ENCODE measurements at places on chromosomes 16 and 17.

- no peak for DNase-seq
Observed at GRCh38 chr16:19573997-19574396, 18.5 kb downstream of the VPS35L start.

DNA sequence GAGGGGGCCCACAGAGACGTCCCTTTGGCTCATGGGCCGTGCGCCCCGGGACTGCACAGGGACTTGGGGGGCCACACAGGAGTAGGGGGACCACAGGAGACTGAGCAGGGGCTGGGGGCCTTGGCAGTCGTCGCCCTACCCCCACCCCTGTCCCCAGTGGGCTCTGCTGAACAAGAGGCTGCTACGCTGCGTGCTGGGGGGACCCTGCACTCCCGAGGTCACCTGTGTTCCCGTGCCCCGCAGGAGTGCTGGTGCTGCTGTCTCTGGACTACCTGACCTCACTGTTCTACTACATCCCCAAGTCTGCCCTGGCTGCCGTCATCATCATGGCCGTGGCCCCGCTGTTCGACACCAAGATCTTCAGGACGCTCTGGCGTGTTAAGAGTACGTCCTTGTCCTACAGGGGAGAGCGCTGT, 14.4 kb upstream of the RNF213 start:
- DNase-seq: no peak

GRCh38 chr17:48563385-48563838, 14.7 kb downstream of the HOXB4 start:
- DNase-seq: no peak

DNA sequence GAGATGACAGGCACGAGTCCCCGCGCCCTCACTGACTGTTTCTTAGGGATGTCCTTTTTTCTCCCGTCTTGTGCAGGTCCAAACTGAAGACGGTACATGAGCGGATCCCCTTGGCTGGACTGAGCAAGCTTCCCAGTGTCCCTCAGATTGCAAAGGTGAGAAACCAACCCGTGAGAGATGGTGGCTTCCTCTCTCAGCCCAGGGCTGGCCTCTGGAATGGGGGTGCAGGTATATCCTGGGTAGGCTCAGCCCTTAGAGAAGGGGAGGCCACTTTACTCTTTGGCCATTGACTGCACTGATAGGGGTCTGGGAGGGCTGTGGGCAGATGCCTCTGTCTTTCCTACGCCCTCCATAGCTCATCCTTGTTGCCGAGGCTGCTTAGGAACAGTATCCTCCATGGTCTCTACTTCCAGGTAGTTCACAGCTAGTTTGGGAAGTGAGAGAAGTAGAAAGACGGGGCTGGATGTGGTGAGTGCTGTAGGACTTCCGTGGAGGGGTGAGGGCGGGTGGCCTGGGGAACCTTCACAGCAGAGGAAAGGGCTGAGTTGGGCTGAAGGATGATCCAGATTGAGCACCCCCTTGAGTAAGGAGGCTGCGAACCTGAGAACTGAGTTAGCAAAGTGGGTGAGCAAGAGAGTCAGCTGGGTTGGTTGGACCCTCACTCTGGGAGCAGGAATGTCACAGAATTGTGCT, 83.0 kb downstream of the OR1D5 start:
- no peak for DNase-seq

- DNase-seq: no peak
Observed at GRCh38 chr17:20098314-20098713, 89.2 kb downstream of the SPECC1 start.

DNA sequence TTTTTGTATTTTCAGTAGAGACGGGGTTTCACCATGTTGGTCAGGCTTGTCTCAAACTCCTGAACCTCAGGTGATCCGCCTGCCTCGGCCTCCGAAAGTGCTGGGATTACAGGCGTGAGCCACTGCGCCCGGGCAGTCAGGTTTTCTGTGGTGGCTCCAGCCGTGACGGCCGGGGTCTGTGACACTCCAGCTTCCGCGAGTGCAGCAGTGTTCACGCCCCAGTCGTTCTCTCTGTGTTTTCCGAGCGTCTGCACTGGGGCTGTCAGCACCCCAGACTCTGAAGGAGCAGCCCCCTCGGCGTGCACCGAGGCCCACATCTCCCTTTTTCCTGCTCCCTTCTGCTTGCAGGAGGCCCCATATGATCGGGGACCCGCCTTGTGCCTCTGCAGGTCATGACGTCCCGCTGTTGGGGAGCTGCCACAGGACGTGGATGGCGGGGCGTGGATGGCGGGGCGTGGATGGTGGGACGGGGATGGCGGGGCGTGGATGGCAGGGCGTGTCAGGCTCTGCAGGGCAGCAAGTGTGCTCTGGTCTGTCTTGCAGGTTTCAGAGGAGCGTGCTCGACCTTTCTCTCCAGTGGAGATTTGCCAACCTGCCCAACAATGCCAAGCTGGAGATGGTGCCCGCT, 5.7 kb downstream of the ASPSCR1 start:
- DNase-seq: no peak

DNA sequence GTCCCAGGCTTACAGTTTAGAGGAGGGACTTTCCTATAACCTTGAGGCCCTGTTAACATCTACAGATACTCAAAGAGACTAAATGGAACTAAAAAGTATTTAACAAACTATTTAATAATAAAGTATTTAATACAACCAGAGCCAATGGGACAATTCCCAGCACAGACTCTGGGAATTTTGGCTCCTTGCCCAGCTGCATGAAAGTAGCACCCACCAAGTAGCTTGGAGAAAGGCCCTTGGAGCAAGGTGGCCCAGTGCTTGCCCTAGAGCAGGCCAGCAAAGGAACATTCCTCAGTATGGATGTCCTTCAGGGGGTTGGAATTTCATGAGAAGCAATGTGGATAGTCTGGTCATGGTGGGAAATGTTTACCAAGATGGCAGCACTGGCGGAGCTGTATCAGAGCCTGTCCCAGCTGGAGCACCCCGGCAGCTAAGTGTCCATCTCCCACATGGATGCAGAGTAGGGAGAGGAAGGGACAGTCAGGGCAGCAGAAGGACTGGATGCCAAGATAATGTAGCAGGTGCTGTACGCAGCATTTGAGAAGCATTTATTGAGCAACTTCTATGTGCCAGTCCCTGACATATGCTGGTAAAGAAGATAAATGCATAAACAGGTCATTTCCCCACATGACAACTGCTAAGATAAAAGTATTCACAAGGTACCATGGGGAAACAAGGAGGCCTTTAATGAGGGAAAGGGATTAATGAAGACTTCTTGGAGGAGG, 5.2 kb upstream of the SMARCD2 start:
- no peak for DNase-seq

Measured in activated CD4-positive, alpha-beta T cell treated with anti-CD3 and anti-CD28 coated beads for 36 hours (primary cell).